Head of caudate nucleus (tissue), 42 donors: ENCODE measurements at places on chromosomes 16 and 17.

- DNase-seq = no peak
Observed at GRCh38 chr17:46264456-46265198, 30.3 kb upstream of the LRRC37A start.

DNA sequence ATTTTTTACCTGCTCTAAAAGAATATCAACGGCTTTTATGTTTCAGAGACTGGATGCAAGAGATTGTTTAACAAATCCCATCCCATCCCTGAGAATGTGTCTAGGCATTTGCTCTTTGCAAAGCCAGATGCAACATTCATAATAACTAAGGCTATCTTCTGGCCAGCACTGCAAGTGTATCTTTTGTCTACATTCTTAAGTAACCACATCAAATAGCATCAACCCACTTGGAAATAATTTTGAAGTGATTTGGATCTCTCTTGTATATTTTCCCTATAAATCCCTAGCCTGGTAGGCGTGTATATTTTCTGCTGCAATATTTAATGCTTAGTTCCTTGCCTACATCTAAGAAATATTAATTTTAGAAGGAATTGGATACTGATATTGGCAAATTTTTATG, 64.3 kb downstream of the PIGL start:
- DNase-seq = no peak

GRCh38 chr17:65472666-65473309, 88.7 kb downstream of the AXIN2 start:
- no peak for DNase-seq

DNA sequence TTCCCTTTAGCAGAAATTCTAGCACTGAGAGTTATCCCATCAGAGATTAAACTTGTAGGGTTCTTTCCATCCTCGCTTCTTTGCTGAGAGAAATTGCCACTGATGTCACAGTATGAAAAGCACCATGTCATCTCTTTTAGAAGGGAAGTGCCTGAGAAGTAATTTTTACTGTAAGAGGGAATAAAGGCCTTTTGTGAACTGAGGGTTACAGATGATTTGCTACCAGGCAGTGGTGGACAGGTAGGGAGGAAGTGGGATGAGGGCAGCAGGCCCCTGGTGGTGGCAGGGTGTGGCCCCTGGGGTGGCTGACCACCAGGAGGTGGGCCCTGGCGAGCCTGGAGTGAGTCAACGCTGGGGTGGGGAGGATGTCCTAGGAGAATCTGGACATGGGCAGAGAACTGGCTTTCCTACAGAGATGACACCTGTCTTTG, 6.4 kb upstream of the MILR1 start:
- no peak for DNase-seq

DNA sequence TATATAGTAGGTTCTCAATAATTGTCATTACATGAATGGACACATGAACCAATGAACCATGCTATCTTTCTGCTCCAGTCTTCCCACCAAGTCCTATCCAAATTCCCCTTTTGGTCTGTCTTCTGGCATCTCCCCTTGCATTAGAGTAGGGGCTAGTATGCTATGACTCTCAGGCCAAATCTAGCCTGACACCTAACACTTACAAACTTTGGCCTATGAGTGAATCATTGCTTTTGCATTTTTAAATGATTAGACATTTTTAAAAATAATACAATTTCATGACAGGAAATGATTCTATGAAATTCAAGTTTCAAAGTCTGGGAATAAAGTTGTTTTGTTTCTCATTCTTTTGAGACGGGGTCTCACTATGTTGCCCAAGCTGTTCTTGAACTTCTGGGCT, 102.5 kb upstream of the MAF start:
- no peak for DNase-seq

GRCh38 chr17:38893113-38893512, 23.3 kb downstream of the LASP1 start:
- DNase-seq = no peak

DNA sequence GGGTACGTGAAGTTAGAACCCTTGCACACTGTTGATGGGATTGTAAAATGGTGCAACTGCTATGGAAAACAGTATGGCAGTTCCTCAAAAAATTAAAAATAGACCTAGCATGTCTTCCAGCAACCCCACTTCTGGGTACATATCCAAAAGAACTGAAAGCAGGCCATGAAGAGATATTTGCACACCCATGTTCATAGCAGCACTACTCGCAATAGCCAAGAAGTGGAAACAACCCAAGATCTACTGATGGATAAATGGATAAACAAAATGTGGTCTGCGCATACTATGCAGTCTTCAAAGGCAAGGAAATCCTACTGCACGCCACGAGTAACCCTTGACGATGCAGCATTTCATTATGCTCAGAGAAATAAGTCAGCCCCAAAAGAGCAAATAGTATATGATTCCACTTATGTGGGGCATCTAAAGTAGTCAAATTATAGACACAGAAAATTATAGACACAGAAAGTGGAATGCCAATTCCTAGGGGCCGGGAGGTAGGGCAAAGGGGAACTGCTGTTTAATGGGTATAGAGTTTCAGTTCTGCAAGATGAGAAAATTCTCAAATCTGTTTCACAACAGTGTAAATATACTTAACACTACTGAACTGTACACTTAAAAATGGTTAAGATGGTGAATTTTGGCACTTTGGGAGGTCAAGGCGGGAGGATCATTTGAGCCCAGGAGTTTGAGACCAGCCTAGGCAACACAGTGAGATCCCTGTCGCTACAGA, 17.2 kb downstream of the CORO7 start:
- DNase-seq = no peak

- no peak for DNase-seq
Observed at GRCh38 chr16:4087990-4088577, 28.2 kb downstream of the ADCY9 start.

DNA sequence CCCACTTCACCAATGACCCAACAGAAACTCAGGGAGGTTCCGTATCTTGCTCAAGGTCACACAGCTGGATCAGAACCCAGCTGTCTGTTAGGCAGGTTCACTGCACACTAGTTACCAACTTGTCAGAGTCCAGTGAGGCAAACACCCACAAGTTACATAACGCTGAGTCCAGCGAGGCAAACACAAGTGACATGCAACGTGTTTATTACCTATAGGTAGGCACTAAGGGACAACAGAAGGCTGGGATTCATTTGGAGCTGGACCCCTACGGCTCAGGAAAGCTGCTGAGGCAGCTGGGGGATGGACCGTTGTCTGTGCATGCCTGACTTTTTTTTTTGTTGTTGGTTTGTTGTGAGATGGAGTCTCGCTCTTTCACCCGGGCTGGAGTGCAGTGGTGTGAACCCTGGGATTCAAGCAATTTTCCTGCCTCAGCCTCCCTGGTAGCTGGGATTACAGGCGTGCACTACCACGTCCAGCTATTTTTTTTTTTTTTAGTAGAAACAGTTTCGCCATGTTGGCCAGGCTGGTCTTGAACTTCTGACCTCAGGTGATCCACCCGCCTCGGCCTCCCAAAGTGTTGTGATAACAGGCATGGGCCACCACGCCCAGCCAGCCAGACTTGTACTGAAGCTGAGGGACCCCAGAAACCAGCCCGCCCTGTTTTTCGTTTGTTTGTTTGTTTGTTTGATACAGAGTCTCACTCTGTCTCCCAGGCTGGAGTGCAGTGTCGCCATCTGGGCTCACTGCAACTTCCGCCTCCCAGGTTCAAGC, 1.9 kb upstream of the RSAD1 start:
- no peak for DNase-seq

GRCh38 chr17:78735832-78736525, 46.1 kb downstream of the CYTH1 start:
- no peak for DNase-seq

DNA sequence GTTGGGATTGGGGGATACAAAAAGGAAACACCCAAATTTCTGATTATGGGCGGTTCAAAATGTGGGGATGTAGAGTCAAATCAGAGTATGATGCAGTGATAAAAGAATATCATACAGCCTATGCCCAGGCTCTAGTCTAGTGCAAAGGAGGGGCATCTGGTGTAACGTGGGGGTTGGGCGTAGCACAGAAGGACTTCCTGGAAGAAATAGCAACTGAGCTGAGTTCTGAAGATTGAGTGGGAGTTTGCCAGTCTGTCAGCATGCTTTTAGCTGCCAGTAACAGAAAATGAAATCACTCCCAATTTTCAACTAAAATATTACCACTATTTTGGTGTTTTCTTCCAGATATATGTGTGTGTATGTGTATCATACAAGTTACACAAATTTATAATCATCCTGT, 196.9 kb downstream of the SPECC1 start:
- DNase-seq = no peak

DNA sequence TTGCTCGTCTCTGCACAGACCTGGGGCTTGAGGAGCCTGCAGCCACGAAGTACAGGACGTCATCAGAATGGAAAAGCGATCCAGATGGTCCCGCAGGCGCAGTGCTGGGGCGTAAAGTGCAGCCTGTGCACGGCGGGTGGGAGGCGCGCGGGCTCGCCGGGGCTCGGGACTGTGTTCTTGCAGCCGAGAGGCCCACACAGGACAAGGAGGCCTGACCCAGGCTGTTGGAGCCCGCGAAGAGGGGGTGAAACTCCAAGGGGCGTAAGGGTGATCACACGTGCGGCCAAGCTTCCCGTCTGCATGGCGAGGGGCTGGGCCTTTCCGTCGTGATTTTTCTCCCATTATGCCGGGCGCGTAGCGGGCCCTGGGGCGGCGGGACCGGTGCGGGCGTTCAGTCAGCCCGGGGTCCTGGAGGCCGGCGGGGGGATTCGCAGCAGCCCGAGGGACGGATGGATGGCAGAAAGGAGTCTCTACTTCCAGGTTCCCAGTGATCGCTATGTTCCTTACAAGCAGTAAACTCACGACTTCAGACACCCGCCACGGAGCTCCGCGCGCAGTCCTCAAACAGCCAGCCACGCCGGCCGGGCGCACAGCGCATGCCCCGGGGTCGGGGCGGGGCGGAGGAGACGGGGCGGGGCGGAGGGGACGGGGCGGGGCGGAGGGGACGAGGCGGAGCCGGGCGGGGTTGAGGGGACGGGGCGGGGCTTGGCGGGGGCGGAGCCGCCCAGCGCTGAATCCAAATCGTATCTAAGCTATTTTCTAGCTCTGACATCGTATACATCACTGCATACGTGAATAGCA, 141.0 kb upstream of the KCNJ18 start:
- peak; percentile 88 for DNase-seq

GRCh38 chr17:64534187-64534586, 27.4 kb downstream of the CEP95 start:
- DNase-seq = no peak

GRCh38 chr17:2170023-2170422, 115.1 kb downstream of the HIC1 start:
- DNase-seq = no peak

- DNase-seq = no peak
Observed at GRCh38 chr16:11224894-11225676, 30.9 kb downstream of the SOCS1 start.

GRCh38 chr17:49488612-49489011, 6.5 kb upstream of the NGFR start:
- DNase-seq = no peak

DNA sequence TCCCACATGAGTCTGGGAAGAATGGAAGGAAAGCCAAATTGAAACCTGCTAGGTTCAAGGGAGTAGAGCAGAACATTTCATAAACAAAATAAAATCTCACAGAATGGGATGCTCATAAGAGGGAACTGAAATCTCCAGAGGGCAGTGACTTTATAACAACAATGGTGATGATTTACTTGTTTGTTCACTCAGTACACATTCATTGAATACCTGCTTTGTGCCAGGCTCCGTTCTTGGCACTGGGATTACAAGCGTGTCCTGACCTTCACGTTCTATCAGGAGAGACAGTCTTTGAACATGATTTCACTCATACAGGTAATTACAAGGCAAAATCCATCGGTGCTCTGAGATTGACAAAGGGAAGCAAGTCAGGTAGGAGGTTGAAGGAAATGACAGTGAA, 356.3 kb downstream of the HAPSTR1 start:
- no peak for DNase-seq

DNA sequence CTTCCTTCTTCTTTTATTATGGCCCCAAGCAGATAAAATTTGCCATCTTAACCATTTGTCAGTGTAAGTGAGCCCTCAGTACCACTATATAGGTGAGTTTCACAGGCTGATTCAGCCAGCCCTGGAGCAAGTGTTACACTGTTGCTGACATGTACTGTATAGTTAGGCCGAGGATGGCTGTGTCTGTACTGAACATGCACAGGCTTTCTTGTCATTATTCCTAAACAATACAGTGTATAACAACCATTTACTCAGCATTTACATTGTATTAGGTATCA, 53.7 kb downstream of the AMFR start:
- no peak for DNase-seq

- no peak for DNase-seq
Observed at GRCh38 chr17:82219083-82219482, 6.4 kb upstream of the CCDC57 start.

DNA sequence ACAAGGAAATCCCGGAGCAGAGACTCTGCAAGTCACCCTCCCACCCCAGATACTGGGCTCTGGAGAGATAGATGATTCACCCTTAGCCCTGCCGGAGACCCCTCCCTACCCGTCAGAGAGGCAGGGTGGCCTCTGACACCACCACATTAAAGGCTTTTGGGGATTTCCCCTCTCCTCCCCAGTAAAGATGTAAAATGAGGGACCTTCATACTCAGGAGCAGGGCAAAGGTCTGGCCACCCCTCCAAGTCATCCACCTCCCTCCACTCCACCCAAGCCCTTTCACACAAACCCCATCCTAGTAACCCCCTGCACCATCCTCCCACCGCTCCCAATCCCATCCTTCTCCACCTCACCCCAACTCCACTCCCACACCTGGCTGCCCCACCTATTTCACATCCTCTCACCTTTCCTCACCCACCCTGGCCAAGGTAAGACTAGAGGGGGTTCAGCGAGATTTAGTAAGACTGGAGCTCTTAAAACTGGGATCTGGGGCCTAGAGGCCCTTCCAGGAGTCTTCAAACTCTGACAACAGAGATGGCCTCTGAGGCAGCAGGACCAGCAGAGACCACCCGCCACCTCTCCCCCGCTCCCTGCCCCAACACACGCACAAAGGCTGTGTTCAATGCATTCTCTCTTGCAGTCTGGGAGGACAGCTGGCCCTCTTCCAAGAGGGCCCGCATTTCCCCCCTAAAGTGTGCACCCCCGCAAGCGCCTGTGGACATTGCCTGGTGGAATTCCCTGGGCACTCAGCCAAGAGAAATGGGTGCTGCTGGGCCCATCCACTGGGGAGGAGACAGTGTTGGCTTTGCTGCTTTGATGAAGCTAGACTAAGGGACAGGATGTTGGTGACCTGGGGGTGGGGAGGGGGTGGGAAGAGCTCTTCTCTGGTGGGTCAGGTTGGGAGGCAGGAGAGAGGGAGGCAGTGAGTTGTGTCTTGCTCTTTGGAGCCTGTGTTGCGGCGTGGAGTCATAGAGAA, 1.1 kb downstream of the ABAT start:
- no peak for DNase-seq

DNA sequence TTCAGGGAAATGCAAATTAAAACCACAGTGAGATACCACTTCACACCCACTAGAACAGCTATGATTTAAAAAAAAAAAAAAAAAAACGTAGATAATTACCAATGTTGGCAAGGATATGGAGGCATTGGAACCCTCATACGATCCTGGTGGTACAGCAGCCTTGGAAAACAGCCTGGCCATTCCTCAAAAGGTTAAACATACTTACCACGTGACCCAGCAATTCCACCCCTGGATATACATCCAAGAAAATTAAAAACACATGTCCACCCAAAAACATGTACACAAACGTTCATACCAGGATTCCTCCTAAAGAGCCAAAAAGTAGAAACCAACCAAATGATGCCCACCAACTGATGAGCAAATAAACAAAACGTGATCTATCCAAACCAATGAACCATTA, 68.1 kb downstream of the GAS7 start:
- DNase-seq = no peak

- no peak for DNase-seq
Observed at GRCh38 chr16:22379656-22380055, 5.2 kb upstream of the CDR2 start.

- DNase-seq = no peak
Observed at GRCh38 chr16:19116711-19117449, 3.1 kb downstream of the ITPRIPL2 start.
